AG20443 (cell line): ENCODE measurements at places on chromosomes 5 and 9.

- no peak for DNase-seq
Measured at GRCh38 chr5:178338126-178338749, 105.6 kb upstream of the PHYKPL start.

GRCh38 chr5:56910210-56910965, 992 bp downstream of the SETD9 start:
- peak; percentile 50 for DNase-seq

DNA sequence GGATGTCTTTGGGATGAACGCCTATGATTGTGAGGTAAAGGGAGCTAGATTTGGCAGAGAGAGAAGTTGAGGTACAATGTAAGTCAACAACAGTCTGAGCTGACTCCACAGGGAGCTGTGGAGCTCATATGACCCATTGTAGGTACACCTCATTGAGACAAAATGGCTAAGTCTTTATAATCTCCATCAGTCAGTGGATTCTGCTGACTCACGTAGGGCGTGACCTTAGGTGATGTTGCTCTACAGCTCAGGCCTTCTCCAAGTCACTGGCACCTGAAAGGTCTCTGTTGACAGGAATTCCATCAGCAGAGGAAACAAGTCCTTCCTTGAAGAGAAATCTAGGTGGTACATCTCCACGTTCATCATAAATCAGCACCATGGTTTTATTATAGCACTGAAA, 118.2 kb upstream of the PRR16 start:
- no peak for DNase-seq

DNA sequence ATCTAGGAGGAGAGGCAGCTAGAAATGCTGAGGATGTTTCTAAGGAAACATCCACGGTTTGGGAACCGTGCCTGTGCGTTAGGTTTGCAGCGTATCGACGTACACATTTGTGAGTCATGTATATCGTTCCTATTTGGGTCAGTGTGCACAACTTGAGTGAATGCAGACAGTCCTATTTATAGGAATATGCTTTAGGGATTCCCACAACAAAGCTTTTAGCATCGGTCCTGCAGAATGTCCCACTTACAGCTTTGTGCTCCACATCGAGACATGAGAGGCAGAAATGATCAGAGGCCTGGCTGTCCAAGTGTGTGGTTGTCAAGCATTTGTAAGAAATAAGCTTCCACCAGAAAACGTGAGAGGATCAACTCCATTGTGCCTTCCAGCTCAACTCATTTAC, 1282.7 kb upstream of the WWC1 start:
- no peak for DNase-seq

DNA sequence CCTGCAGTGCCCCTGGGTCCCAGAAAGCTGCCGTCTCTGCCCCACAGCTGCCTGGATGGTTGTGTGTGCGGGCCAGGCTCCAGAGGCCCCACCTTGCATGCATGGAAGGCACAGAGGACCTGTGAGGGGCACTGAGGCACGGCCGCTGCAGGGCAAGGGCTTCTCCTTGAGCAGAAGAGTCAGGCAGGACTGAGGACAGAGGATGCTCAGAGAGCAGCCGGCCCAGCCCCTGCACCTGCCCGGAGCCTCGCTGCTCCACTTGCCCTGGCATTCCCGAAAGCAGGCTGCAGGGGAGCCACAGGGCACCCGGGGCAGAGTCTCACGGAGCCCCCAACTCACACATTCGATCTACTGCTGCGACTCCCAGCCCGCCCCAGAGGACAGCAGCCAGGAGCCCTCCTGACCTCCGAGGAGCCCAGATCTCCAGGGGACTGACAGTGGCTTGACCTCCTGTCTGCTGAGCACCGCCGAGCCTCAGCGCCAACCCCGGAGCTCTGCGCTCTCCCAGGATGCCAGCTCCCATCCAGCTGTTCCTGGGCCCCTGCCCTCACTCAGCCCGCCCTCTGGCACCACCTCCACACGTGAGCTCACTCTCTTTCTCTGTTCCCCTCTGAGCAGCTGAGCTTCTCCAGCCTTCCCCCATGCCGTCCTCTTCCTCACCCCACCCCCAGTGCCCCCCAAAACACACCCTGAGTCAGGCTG, 95.0 kb downstream of the KCNT1 start:
- DNase-seq = no peak

GRCh38 chr5:110547495-110547894, 179.0 kb downstream of the TMEM232 start:
- no peak for DNase-seq
